Effector CD4-positive, alpha-beta T cell (primary cell): ENCODE measurements at places on chromosomes 1 and 21.

DNA sequence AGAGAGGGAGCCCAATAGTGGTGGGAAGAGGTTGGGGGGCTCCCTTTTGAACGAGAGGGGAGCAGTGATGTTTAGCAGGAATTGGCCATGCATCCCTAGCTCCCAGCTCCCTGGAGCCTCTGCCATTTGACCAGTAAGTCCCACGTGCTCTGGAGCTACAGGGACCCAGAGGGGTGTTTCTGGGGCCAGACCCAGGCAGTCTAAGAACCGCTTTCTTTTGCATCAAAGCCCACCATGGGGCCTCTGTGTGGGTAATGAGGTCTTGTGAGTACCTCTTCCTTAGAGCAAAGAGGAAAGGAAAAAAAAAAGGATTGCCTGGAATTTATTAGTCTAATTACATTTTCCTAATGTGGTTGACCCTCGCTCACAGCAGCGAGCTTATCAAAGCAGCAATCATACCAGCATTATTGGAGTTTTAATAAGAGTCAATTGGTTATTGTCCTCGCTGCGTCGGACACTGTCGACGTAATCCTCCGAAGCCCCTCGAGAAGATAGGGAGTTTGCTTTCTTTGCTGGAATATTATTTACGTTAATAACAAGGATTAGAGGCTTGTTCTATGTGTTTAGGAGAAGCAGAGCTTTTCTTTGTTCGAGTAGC lies 17.6 kb downstream of the ACTL8 start:
- no peak for DNase-seq

- no peak for DNase-seq
Measured at GRCh38 chr1:156923670-156924477, 3.4 kb downstream of the LRRC71 start.

GRCh38 chr1:234721476-234722269 lies 111.7 kb upstream of the IRF2BP2 start:
- DNase-seq = no peak

DNA sequence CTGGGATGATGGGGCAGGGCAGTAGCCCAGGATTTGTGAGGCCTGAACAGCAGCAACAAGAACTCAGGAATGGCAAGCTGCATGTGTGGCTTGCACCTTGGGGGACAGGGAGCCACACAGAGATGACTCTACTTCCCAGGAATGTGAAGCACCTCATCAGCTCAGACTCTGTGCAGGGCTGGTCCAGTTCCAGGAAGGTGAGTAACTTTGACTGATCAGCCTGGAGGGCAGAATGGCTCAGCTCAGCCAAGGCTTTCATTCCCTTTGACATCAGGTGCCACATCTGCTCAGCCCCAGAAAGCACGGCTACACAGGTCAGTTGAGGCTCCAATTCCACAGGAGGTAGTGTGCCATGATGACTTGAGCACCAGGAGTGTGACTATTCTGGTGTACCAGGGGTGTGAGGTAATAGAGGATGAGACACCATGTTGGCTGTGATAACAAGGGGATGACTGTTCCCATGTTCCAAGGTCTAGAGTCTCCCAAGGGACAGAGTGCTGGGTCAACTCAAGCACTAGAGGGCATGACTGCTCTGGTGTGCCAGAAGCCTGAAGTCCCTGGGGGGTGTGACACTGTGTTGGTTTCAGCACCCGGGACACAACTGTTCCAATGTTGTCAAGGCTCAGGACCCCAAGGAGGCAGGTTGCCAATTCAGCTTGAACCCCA lies 625.8 kb upstream of the ADGRL2 start:
- DNase-seq = no peak

GRCh38 chr21:38915546-38915945 lies 109.8 kb downstream of the ETS2 start:
- DNase-seq = no peak

GRCh38 chr1:173823781-173824314 lies 625 bp upstream of the DARS2 start:
- no peak for DNase-seq

GRCh38 chr1:150192012-150192411 lies 42.3 kb downstream of the PLEKHO1 start:
- no peak for DNase-seq

- DNase-seq = no peak
Measured at GRCh38 chr1:200968469-200969410, 54.8 kb downstream of the KIF21B start.

- DNase-seq = no peak
Measured at GRCh38 chr1:55774446-55774845, 559.3 kb upstream of the USP24 start.
